ENCODE measurements at places on chromosomes 3 and 15.

GRCh38 chr15:67076147-67076843 is 10.9 kb downstream of the SMAD3 start:
- no peak for DNase-seq

DNA sequence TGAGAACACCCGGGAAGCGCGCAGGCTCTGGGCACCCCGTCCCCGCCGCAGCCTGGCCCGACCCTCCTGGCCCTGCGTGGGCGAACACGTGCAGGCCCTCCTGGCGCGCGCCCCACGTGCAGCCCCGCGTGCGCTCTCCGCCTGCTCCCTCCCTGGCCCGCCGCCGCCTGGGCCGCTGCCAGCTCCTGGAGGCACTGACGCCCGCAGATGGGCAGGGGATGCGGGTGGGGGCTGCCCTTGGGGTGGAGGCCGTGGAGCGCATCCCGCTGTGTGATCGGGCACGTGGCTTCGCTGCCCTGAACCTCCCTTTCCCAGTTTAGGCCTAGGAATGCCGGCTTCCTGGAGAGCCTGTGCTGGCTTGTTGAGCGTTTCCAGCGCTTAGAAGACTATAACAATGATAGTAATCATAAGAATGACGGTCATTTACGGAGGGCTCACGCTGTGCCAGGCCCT is 104.6 kb upstream of the SLC6A6 start:
- no peak for DNase-seq

DNA sequence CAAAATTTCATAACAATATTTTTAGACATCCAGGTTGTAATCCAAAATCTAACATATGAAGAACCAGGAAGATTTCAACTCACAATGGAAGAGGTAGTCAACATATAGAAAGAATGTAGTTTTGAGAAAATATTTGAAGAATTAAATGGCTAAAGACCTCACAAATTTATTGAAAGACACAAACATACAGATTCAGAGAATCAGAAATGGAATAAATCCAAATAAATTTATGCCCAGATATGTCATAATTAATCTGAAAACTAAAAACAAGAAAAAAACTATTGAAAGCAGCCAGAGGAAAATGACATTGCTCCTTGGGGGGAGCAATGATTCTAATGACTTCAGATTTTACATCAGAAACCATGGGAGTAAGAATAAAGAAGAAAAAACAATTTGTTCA is 75.8 kb downstream of the TCF12 start:
- no peak for DNase-seq

GRCh38 chr3:105647047-105647446 is 221.8 kb downstream of the CBLB start:
- no peak for DNase-seq

Data from esophagus squamous epithelium (tissue), 5 donors.